ENCODE measurements at places on chromosomes 12 and 14.

GRCh38 chr12:27467641-27468040 is 21.1 kb downstream of the SMCO2 start:
- no peak for DNase-seq
- H3K36me3 ChIP-seq, result no peaks in the 10 kb centered on the region
- H3K4me3 ChIP-seq, result no peak overlapping the region
- no peaks in the 10 kb centered on the region for H3K27me3 ChIP-seq

GRCh38 chr12:105674871-105675699 is 344.6 kb downstream of the C12orf75 start:
- DNase-seq, result no peak
- no peak overlapping the region for H3K27ac ChIP-seq
- H3K36me3 ChIP-seq, result no peaks in the 10 kb centered on the region
- H3K4me3 ChIP-seq, result no peak overlapping the region
- H3K27me3 ChIP-seq, result no peaks in the 10 kb centered on the region

DNA sequence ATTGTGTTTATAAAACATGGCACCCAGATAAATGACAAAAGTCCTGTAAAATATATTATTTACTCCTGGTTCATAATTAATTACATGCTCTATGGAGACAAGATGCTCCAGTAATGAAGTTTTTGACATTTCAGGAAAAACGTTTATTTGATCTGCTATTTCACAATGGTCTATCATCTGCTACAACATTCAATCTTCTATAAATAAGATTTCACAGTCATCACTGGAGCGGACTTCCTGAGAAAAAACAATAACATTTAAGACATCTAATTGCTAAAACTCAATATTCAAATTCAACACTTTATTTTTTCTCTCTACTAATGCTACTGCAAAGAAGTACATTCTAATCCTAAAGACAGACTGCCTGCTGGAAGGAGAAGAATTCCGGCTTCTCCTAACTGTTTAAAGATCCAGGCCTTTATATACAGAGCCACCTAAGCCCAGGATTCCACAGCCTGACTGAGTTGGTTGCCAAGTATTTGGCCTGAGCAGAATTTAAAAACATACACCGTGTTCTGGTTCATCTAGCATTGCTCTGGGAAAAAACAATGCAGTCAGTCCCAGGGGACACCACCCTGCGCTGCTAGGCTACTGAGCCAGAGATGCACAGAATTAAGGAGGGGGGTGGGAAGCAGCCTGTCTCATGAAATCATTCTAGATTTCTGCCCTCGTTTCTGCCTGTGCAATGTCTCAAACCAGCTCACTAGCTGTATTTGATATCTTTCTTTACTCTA is 58.0 kb downstream of the TMTC1 start:
- peak overlapping the region; percentile 26 for H3K27ac ChIP-seq
- H3K27me3 ChIP-seq, result no peaks in the 10 kb centered on the region
- H3K36me3 ChIP-seq, result no peaks in the 10 kb centered on the region
- H3K4me1 ChIP-seq, result peaks cover 4% of the 10 kb centered on the region
- peak; percentile 62 for DNase-seq

GRCh38 chr14:80313806-80314205 is 102.5 kb upstream of the DIO2 start:
- H3K27ac ChIP-seq, result no peak overlapping the region
- no peaks in the 10 kb centered on the region for H3K27me3 ChIP-seq
- no peak overlapping the region for H3K4me3 ChIP-seq
- DNase-seq, result no peak
- H3K36me3 ChIP-seq, result no peaks in the 10 kb centered on the region
- no peaks in the 10 kb centered on the region for H3K4me1 ChIP-seq

- no peak for DNase-seq
- H3K36me3 ChIP-seq, result no peaks in the 10 kb centered on the region
- H3K27me3 ChIP-seq, result no peaks in the 10 kb centered on the region
- H3K4me3 ChIP-seq, result no peak overlapping the region
These were observed 566.4 kb upstream of the FLRT2 start for GRCh38 chr14:84963518-84963917.

- H3K4me3 ChIP-seq, result peak overlapping the region; percentile 98
- H3K27ac ChIP-seq, result peak overlapping the region; percentile 98
- H3K36me3 ChIP-seq, result no peaks in the 10 kb centered on the region
These were observed 962 bp downstream of the LEMD3 start for GRCh38 chr12:65170209-65170881.

- DNase-seq, result no peak
- H3K4me3 ChIP-seq, result no peak overlapping the region
- H3K4me1 ChIP-seq, result no peaks in the 10 kb centered on the region
- H3K27ac ChIP-seq, result no peak overlapping the region
These were observed 151.3 kb downstream of the PAH start for GRCh38 chr12:102765736-102766135.

- no peaks in the 10 kb centered on the region for H3K27me3 ChIP-seq
- no peaks in the 10 kb centered on the region for H3K4me1 ChIP-seq
- DNase-seq, result no peak
- H3K27ac ChIP-seq, result no peak overlapping the region
These were observed 514.6 kb upstream of the FBXO33 start for GRCh38 chr14:39946807-39947206.

DNA sequence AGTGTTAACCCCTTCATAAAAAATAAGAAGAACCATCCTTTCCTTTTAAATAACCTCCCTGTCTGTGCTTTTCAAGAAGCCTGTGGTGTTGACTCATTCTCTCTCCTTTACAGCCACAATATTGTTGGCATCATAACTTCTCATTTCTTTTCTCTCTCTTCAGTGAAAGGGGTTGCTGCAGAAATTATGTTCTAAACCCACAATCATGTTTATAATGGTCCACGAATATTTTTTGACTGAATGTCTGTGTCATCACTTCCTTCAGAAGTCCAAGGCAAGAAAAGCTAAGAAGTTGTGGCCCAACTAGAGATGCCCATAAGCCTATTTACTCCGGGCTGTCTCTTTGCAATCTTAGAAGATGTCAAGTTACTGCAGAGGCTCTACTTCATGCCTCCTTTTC is 488.3 kb downstream of the APAF1 start:
- H3K4me1 ChIP-seq, result no peaks in the 10 kb centered on the region
- no peaks in the 10 kb centered on the region for H3K36me3 ChIP-seq
- H3K27me3 ChIP-seq, result no peaks in the 10 kb centered on the region
- DNase-seq, result no peak
- no peak overlapping the region for H3K27ac ChIP-seq

DNA sequence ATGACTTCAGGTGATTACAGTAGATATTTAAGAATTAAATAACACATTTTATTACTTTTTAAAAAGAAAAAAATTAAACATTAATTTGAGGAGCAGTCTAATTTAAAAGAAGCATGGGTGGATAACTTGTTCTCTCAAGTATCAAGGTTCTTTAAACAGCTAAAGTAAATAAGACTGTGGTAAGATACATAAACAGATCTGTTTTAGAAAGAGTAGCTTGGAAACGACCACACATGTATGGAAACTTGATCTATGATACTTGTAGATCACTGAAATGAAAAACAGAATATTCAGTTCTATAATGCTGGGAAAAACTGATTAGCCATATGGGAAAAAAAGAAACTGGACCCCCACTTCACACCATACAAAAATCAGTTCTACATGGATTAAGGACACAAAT is 36.0 kb downstream of the TC2N start:
- no peaks in the 10 kb centered on the region for H3K36me3 ChIP-seq
- no peak overlapping the region for H3K4me3 ChIP-seq
- no peaks in the 10 kb centered on the region for H3K4me1 ChIP-seq
- no peaks in the 10 kb centered on the region for H3K27me3 ChIP-seq
- H3K27ac ChIP-seq, result no peak overlapping the region
- no peak for DNase-seq

DNA sequence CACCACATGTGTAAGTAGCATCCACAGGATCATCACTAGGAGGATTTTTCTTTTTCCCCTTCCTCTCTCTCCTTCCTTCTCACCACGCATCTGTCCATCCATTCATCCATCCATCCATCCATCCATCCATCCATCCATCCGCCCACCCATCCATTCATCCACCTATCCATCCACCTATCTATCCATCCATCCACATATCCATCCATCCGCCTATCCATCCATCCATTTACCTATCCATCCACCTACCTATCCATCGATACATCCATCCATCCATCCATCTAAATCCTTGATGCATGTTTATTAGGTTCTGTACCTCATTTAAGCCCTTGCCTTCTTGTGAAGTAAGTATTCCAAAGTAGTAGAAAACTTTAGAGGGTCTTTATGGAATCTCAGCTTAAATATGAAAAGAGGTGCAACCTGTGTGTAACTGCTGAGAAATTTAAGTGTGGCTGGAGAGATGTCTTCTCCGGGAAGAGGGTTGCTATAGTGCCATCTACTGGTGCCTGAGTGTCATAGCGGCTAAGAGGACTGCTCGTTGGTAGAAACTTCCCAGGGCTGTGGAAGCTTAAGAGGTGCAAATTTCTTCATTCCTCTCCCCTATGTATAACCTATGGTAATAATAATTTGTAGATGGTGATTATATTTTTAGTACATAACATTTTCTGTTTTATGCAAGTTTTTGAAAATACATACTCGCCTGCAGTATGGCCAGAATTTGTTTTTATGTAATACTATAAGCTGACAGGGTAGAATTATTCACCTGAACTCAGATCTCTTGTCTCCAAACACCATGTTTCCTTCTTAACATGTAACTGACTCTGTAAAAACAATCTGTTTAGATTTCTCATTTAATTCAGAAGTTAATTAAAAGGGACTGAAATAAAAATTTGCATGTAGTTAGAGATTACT is 46.0 kb downstream of the MYO1H start:
- no peaks in the 10 kb centered on the region for H3K36me3 ChIP-seq
- H3K4me3 ChIP-seq, result no peak overlapping the region
- DNase-seq, result peak; percentile 67
- H3K27me3 ChIP-seq, result no peaks in the 10 kb centered on the region

DNA sequence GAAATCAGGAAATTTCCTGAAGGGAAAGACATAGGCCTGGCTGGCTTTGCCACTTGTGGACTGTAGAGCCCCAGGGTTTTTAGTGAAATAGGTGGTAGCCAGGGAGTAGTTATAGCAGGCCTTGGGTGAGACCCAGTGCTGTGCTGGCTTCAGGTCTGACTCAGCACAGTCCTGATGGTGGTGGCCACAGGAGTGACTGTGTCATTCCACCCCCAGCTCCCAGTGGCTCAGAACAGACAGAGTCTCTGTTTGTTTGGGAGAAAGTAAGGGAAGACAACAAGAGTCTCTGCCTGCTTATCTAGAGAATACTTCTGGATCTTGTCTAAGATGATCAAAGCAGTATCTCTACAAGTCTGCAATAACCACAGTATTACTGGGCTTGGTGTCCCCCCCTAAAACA is 27.5 kb upstream of the OR6J1 start:
- H3K36me3 ChIP-seq, result no peaks in the 10 kb centered on the region
- H3K27ac ChIP-seq, result no peak overlapping the region
- no peaks in the 10 kb centered on the region for H3K27me3 ChIP-seq
- no peak overlapping the region for H3K4me3 ChIP-seq
- DNase-seq, result no peak

- no peaks in the 10 kb centered on the region for H3K36me3 ChIP-seq
- no peak for DNase-seq
- no peaks in the 10 kb centered on the region for H3K4me1 ChIP-seq
- no peak overlapping the region for H3K4me3 ChIP-seq
- H3K27me3 ChIP-seq, result no peaks in the 10 kb centered on the region
These were observed 29.0 kb downstream of the MAGOHB start for GRCh38 chr12:10584415-10584814.

- no peak overlapping the region for H3K4me3 ChIP-seq
- no peaks in the 10 kb centered on the region for H3K27me3 ChIP-seq
- no peaks in the 10 kb centered on the region for H3K36me3 ChIP-seq
- H3K4me1 ChIP-seq, result no peaks in the 10 kb centered on the region
These were observed 92.9 kb upstream of the DIO2 start for GRCh38 chr14:80304125-80304766.

GRCh38 chr12:94775710-94776109 is 125.4 kb upstream of the TMCC3 start:
- H3K27me3 ChIP-seq, result no peaks in the 10 kb centered on the region
- no peak overlapping the region for H3K4me3 ChIP-seq
- no peak for DNase-seq
- H3K27ac ChIP-seq, result no peak overlapping the region

- no peak for DNase-seq
- no peaks in the 10 kb centered on the region for H3K36me3 ChIP-seq
- H3K4me1 ChIP-seq, result no peaks in the 10 kb centered on the region
These were observed 56.0 kb downstream of the LLPH start for GRCh38 chr12:66074561-66074960.

DNA sequence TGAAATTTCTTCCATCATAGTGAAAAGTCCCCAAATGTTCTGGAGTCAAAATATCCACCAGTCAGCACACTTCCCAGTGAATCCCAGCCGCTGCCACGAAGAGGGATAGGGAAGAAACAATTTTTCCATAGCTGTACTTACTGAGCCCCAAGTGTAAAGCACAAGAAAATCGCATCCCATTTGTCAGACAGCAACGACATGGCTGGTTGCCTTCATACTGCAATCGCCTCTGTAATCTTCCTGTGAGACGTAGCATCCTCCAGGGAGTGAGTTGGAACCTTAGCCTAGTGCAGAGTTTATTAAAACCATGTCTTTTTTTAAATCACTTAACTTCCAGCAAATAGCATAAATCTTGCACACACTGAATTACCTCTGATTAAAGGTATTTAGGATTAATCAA is 56.8 kb downstream of the GNG2 start:
- no peak overlapping the region for H3K4me3 ChIP-seq
- H3K27ac ChIP-seq, result no peak overlapping the region
- no peaks in the 10 kb centered on the region for H3K36me3 ChIP-seq
- no peaks in the 10 kb centered on the region for H3K27me3 ChIP-seq
- DNase-seq, result no peak
